ENCODE measurements at places on chromosomes 3 and 15.

- DNase-seq, result no peak
Measured at GRCh38 chr3:141992512-141992911, 116.1 kb downstream of the ATP1B3 start.

DNA sequence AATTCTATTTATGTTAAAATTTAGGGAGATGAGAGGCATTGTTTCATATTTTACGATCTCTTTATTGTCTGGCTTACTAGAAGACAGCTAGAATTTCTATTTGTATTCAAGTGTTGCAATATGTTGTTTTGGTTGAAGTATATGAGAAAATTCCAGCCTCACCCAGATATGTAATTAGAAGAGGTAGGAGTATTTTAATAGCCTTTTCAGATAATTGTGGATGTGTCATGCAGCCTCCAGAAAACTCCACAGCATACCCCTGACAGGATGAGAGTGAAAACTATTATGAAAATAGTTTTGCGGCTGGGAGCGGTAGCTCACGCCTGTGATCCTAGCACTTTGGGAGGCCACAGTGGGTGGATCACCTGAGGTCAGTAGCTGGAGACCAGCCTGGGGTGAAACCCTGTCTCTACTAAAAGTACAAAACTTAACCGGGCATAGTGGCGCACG is 21.5 kb upstream of the USP3 start:
- DNase-seq, result no peak

- DNase-seq, result no peak
Measured at GRCh38 chr15:58842713-58843396, 71.8 kb downstream of the MINDY2 start.

- DNase-seq, result no peak
Measured at GRCh38 chr3:191728186-191728585, 267.2 kb downstream of the PYDC2 start.

DNA sequence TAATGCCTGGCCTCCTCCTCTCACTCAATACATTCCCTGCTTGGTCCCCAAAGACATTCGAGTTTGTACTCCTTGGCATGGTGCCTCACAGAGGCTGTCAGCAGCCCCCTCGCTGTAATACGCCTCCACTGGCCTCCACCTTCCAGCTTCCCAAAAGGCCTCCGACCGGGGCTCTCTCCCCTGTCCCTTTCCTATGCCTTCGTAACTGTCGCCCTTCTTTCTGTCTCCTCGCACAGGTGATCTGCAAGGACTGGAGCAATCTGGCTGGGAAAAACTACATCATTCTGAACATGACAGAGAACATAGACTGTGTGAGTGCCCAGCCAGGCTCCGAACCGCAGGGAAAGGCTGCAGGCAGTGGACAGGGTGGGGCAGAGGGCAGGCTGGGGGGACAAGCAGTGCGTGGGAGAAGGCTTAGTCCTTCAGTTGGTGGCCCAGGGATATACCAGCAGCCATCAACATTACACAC is 10.7 kb upstream of the ABTB1 start:
- no peak for DNase-seq

- no peak for DNase-seq
Measured at GRCh38 chr3:15300323-15301078, 31.9 kb downstream of the SH3BP5 start.

DNA sequence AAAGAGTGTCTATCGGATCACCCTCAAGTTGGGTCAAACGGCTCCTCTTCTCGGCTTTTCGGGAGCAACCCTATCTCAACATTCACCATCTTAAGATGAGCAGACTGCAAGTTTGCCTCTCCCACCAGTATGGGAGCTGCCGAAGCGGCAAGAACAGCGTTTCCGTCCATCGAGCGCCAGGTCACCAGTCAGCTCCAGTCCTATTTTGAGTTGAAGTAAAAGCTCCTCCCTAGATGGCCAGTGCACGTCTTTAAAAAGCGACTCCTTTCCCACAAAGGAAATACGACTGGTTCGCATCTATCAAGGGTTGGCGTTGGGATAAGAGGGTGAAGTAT is 369 bp upstream of the U2SURP start:
- DNase-seq, result no peak

GRCh38 chr3:48294611-48295263 is 38.7 kb downstream of the SPINK8 start:
- no peak for DNase-seq

DNA sequence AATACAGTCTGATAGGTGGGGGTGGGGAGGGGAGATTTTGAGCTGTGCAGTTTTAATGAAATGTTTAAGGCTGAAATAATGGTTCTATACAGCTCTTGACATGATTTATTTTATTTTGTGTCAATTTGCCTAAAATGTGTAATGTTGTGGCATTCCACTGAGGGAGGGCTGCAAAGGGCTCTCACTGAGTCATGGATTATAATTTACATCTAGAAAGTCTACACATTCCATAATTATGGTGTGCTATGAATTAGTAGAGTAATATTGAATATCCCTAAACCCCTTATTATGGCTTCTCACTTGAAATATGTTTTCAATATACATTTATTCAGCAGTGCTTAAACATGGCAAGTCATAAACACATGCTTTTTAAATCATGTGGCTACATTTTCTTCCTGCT is 103.9 kb downstream of the RARB start:
- no peak for DNase-seq

DNA sequence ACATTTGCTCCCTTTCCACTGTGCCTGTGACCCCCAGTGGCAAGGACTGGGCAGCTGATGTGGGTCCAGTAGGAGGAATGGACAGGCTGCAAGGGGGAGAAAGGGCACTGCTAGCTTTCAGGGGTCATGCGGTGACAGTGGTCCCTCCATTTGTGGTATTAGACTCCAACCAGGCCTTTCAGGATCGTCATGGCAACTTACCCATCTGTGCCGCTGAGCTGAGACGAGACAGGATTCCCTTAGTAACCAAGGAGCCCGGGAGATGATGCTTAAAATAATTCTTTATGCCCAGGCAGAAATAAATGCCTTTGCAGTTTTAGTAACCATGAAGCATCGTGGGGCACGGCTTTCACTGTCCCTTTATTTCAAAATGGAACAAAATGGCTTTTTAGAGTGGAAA is 15.9 kb upstream of the MRPL3 start:
- no peak for DNase-seq

GRCh38 chr3:36907911-36908646 is 36.8 kb downstream of the TRANK1 start:
- peak; percentile 37 for DNase-seq

DNA sequence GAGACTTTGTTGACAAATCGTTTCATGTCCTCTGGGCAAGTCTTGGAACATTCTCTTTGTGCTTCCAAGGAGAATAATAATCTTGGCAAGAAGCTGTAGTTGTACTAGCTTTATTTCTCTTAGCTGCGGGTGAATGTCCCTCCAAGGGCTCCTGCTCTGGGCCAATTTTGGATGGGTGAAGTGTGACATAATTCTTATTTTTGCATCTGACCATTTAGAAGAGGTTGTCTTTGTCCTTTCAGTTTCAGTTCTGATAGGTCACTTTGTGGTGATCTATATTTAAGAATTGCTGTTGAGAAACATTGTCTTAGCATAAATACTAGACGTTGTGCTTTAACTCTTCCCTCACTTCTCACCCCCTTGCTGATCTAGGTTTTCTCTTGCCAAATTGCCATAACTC is 164.8 kb upstream of the RORA start:
- DNase-seq, result peak; percentile 25

GRCh38 chr3:114333180-114333922 is 39.5 kb downstream of the TIGIT start:
- no peak for DNase-seq

DNA sequence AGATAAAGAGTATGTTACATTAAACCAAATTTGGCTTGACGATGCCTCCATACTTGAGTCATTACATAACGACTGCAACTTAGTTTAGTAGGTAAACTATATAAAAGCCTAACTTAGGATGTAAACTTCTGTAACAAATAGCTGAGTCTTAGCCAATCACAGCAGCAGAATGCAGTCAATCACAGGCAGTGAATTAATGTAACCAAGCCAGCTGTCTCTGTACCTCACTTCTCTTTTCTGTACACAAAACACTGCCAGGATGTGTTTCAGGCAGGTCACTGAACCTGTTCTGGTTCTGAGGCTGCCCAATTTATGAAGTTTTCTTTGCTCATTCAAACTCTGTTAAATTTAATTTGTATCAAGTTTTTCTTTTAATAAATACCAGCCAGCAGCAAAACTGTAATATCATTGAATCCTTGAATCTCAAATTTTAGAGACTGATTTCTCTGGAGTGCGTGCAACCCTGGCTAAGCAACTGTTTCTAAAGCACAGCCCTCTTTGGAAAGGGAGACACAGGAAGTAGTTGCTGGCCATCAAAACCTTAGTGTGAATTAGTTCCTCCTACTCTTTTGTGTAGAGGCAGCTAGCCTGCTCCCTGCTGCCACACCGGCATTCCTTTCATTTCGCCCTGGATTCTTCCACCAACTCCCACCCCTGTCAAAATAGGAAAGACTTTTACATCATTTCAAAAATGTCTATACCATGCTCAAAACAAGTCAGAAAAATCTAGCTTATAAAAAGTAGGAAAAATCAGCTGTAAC is 15.2 kb downstream of the RFTN1 start:
- no peak for DNase-seq

DNA sequence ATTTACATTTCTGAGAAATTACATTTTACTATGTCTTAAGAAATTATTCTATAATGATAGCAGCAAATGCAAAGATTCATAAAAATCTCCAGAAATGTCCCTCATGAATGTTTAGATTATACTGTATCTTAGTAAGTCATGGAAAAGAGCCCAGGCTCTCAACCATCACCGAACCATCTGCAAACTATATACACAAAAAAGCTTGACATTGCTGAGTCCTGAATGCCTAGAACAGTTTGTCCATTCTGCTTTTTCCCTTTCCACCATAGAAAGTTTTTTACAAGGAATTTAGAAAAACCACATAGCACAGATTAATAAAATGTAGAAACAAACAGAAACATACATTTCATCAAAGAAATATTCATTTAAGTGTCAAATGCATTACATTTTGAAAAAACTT is 83.6 kb downstream of the MYO9A start:
- DNase-seq, result no peak

DNA sequence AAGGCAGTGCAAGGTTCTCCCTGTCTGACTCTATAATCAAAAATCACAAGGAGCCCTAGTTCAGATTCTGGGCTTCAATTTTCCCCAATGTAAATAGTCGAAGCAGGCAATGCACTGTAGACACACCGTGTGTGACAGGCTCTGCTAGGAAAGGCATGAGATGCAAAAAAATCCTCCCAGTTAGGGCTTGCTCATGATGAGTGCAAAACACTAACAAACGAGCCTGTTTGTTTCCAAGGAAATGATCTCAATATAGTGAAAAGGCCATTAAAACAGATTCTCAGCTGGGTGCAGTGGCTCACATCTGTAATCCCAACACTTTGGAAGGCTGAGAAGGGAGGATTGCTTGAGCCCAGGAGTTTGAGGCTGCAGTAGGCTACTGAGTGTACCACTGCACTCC is 55.7 kb downstream of the UMPS start:
- no peak for DNase-seq

DNA sequence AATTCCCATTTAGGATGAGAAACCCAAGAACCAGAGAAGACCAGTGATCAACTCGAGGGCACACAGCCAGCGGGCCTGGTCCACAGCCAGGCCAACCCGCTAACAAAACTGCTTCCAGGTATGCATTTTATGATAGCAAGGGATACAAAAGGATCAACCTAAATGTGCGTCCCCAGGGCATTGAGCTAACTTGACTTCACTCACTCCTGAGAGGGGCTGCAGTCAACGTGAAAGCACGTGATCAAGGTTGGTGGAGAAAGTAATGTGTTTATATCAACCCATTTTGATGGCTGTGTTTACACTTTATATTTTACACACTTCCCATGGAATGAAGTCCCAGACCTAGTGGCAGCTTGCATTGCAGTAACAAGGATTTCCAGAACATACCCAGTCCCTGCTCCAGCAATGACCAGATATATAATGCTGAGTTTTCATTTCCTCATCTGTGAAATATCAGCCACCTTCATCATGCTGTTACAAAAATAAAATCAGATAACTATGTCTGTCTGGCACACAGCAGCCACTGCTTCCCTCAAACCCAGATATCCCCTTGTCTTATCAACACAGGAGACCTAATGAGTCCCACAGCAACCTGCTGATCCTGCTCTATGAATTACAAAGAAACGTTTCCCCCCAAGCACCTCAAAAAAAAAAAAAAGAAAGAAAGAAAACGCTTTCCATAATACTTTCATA is 2.0 kb downstream of the KLHL6 start:
- no peak for DNase-seq

- no peak for DNase-seq
Measured at GRCh38 chr3:196772102-196772501, 32.4 kb downstream of the PAK2 start.

- no peak for DNase-seq
Measured at GRCh38 chr15:76162036-76162398, 102.2 kb downstream of the TMEM266 start.

GRCh38 chr3:127165694-127166485 is 27.0 kb upstream of the PRR23E start:
- no peak for DNase-seq

- no peak for DNase-seq
Measured at GRCh38 chr3:8492744-8493511, 8.7 kb upstream of the LMCD1 start.

- no peak for DNase-seq
Measured at GRCh38 chr15:39942753-39943150, 8.8 kb downstream of the EIF2AK4 start.

DNA sequence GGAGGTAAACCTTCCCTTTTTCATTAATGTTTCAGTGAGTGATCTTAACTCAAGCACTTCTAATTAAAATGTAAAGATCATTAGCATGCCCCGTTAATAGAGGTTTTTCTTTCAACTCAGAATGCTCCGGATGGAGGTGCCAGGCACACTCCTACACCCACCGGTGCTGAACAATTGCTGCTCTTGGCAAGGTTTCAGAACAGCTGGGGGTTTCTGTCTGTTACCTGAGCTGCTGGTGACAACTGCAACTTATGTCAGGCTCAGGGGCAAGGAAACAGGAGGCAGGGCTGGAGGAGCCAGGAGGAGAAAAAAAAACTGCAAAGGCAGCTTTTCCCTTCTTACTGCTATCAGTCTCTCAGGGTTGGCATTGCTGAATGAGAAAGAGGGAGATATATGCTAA is 250.1 kb downstream of the DIPK2A start:
- DNase-seq, result no peak

DNA sequence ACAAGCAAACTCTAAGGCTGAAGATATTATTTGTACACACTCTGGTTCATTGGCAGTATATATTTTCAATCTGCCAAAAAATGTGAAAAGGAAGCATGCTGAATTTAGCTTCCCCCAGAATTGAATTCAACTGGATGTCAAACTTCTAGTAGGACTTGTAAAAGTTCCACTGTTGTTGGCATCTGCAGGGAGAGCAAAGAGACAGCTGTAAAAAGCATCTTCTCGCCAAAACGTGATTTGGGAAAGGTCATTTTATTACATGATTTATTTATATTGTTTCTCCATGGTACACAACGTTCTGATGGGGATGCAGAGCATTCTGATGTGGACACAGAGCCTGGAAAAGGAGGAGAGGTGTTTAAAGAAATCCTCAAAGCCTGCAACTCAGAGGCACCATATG is 196.7 kb upstream of the ADAMTS9 start:
- DNase-seq, result peak; percentile 64
